Hematopoietic multipotent progenitor cell treated with erythropoietin and hydrocortisone succinate and interleukin-3 and kit ligand, for 4 days (in vitro differentiated cells): ENCODE measurements at places on chromosomes 12 and 14.
A peak's percentile ranks its signal among the peaks of the same experiment; 100 is the strongest.

- no peak for DNase-seq
These were observed 83.9 kb downstream of the GPATCH2L start for GRCh38 chr14:76235628-76236027.

DNA sequence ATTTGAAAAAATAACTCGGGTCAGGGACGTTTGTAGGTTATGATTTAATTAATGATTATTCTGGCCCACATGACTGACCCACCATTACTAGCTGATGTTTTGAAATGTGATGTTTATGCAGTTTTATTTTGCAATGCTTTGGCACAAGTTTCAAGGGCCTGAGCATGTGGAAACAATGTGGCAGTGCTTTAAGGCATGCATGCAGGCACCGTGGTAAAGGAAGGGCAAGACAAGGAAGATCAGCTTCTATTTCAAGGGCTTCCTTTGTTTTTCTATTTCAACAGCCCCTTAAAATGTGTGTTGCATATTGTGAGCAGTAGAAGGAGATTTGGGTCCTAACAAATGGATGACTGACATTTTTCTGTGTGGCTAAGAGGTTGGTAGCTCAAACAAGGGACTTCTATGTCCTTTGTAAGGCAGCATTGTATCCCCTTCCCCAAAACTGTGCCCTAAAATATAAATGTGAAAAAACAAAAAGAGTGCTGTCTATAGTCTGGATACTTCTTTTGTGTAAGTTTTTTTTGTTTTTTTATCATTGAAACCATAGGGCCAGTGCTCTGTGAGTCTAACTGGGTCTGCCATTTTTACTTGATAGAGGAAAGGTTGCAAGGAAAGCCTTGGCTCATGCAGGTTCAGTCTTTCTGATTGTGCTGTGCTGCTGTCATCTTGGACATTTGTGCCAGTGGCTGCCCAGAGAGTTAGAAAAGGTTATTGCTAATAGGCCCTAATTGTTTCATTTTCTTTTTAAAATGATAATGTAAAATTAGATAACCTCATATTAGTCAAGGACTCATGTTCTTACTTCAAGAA is 103.5 kb downstream of the FGD4 start:
- DNase-seq: peak; percentile 41

GRCh38 chr14:34081101-34081575 is 130.3 kb upstream of the EGLN3 start:
- DNase-seq: no peak

- DNase-seq: no peak
These were observed 2.2 kb downstream of the ATP6V1D start for GRCh38 chr14:67357186-67357968.

DNA sequence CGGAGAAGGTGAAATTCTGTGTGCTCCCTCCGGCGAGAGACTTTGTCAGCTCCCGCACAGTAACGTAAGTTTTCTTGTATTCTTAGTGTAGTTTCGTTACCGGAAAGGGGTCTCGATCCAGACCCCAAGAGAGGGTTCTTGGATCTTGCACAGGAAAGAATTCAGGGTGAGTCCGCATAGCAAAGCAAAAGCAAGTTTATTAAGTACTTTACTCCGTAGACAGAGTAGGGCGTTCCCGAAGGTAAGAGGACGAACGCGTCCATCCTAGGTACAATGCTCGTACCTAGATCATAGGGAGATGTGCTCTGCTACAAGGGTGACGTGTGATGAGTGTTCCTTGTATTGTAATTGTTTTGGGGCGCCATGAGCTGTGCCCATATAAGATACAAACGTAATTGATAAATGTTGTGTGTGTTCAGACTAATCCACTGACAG is 293 bp downstream of the IFI27L1 start:
- peak; percentile 45 for DNase-seq

DNA sequence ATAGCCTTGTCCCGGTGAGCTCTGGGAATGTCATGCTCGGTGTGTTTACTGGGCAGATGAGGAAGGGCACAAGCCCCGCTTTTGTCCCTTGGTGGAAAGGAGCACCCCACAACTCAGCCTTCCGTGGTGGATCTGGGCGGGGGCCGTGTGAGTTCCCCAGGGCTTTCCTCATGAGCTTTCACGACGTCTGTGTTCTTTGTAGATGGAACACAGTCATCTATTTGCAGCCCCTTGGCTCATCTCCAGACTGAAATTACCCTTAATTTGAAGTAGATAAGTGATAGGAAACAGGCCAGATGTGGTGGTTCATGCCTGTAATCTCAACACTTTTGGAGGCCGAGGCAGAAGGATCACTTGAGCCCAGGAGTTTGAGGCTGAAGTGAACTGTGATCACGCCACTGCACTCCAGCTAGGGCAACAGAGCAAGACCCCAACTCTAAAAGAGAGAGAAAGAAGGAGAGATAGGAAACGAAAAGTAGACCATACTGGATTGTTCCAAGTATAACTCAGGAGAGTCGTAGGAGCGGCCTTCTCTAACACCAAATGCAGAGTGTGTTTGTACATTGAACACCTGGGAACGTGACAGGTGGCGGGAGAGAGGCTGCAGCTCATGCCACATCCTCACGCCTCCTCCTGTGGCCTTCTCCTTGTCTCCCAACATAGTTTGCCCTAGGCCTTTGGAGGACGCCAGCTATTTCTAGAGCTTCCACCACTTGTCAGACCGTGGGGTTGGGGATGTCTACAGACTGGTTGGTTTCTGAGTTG is 8.8 kb downstream of the P2RX4 start:
- DNase-seq: no peak

DNA sequence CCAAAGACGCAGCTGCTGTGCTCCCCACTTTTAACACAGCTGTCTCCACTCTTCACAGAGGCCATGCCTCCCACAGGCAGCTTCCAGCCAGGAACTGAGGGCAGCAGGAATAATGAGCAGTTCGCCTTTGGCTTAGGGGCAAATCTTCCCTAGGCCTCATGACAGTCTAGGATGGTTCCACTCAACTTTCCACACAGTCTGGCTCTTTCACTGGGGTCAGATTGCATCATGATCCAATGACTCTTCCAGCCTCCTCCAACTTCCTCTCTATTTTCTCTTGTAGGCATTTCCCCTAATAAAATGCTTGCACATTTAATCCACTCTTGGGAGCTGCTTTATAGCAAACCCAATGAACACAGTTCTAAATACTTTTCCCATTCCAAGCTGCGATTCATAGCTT is 271.6 kb upstream of the ATP2B1 start:
- no peak for DNase-seq

GRCh38 chr12:1346126-1346525 is 248.3 kb downstream of the FBXL14 start:
- DNase-seq: no peak

GRCh38 chr12:130394906-130395305 is 57.2 kb downstream of the PIWIL1 start:
- DNase-seq: peak; percentile 5

DNA sequence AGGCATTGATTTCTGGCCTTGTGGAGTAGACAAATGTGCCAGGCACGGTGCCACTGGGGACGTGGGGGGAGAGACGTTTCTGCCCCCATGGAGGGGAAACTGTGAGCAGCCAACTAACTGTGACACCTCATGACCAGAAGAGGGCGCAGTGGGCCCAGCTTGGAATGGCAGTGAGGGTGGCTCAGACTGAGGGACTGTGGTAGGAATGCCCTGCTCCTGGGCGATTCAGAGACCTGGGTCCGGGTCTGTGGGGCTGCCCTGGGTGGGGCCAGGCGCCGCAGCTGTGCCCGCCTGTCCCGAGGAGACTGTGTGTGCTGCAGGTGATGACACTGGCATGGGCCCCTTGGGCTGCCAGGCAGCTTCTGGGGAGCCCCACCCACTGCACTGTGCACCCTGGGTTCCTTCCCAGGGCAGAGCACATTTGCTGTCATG is 60.6 kb downstream of the SLC25A47 start:
- peak; percentile 82 for DNase-seq

DNA sequence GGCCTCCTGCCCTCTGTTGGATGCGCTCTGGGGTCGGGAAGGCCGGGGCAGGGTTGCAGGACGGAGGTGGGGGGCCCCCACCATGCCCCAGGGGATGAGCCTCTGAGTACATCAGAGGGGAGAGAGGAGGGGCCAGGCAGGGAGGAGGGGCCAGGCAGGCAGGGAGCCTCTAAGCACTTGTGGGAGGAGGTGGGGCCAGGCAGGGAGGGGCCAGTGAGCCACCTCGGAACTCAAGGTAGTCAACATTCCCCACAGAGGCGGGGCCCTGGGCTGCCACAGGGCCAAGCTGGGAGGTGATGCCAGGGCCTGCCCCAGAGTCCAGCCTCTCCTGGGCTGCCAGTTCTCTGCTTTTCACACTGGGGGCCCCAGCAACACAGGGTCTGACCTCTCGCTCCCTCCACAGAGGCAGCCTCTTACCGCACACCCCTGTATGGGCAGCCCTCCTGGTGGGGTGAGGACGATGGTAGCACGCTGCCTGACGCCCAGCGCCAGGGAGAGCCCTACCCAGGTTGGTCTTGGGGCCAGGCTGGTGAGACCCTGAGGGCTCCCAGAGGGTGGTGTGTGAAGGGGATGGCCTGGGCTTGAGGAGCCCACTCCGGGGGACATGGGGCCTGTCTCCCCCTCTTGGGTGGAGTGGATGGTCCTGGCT is 17.4 kb downstream of the CEP170B start:
- DNase-seq: no peak

- no peak for DNase-seq
These were observed 39.2 kb upstream of the DYRK2 start for GRCh38 chr12:67609226-67609870.
